ENCODE measurements at places on chromosomes 6 and 20.

DNA sequence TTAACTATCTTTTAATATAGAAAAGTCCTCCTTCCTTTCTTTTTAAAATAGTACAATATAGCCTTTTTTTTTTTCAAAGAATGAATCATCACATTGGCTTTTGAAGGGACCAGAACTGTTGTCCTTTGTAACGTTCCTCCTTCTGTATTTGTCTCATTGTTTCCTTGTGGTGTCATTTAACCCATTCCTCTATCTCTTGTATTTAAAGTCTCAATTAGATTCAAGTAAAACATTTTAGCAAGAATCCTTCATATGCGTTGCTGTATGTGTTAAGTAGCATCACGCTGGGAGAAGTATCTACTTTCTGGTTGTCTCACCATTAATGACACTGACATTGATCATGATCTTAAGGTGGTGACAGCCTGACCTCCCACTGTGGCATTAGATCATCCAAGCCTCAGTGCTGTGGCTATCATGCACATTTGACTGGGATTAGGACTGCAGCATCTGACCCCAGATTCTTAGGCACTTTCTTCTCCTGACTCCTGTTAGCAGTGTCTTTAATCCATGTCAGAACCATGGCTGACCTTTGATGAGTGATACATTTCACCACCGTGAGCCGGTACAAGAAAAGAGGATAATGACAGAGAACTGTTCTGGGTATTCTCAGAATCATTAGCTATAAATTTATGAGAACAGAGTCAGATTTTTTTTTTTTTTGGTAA is 67.5 kb upstream of the TFB1M start:
- DNase-seq: no peak

- no peak for DNase-seq
Observed at GRCh38 chr20:44646641-44647274, 4.7 kb downstream of the ADA start.

GRCh38 chr6:28478518-28478917 is 35.2 kb upstream of the ZSCAN23 start:
- DNase-seq: no peak

GRCh38 chr6:90098001-90098531 is 198.6 kb downstream of the BACH2 start:
- DNase-seq: peak; percentile 60

DNA sequence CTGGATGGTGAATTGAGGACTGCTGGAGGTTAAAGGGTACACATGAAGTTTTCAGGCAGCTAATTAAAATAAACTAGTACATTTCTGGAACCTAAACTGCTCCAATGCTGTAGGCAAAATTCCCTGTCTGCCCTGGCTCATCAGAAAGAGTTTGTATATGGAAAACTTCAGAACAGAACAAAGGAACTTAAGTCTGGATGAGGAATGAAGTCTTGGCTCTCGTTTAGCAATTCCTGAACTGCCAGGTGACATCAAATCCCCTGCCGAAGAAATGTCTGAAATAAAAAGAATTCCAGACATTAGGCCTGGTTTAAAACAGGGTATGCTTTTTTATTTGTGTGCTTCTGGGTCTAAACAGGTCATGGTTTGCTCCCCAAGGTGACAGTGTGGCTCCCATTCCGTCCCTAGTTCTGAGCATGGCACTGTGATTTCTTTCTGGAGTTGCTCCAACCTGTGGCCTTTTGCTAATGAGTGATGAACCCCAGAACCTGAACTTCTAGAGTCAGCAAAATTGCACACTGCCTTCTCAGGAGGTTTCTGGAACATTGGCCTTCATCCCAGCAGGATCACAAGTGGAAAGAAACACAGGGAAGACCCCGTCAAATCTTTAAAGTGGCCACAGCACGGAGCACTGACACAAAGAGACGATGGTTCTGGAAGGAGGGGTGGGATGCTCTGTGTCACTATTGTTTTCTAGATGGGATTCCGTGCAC is 129.4 kb upstream of the NAA20 start:
- no peak for DNase-seq

- no peak for DNase-seq
Observed at GRCh38 chr6:132365281-132365907, 35.9 kb downstream of the MOXD1 start.

DNA sequence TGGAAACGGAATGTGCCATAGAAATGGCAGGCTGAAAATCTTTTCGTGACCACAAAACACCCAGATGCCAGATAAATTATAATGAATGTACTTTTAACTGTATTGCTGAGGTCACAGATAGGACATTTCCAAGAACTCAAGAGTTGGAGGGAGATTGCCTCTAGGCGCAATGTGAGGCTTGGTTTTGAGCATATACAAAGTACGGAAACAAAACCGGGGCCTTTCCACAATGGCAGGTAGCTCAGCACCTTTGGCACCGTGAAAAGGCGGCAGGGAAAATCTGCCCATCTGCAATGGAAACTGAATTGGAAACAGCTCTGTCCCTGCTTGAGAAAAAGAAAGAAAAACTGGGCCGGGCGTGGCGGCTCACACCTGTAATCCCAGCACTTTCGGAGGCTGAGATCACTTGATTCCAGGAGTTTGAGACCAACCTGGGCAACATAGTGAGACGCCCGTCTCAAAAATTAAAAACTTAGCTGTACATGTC is 10.5 kb upstream of the C20orf144 start:
- DNase-seq: no peak

DNA sequence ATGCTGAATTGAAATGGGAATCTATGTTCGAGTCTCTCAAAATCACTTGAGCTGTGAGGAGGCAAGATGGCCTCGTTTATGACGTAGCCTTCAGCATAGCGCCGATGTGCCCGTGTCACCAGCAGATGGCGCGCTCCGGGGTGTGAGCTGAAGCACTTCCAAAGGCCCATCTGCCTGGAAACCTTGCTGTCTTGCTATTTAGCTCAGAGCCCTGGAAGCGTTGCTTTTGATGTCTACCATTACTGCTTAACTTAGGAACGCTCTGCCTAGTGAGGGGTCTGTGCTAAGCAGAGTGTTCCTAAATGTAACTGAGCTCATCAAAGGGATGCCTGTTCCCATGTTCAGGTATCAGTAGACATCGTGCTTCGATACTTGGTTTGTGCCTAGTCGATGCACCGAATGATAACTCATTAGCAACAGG is 67.7 kb downstream of the SYCP2L start:
- DNase-seq: no peak

GRCh38 chr6:109284675-109285074 is 97.6 kb downstream of the CD164 start:
- no peak for DNase-seq

DNA sequence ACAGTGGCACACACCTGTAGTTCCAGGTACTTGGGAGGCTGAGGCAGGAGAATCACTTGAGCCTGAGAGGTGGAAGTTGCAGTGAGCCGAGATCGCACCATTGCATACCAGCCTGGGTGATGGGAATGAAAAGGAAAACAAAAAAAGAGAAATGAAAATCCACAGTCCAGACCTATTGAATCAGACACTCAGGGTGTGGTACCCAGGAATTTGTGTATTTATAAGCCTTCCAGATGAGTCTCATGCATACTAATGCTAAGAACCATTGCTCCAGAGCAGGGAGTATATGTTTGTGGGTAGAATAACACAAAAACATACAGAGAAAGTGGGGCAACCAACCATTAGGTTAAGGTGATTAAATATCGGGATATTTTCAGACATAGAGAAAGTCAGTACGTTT is 36.1 kb upstream of the PLCB4 start:
- DNase-seq: no peak

All from gastrocnemius medialis (tissue), 4 donors.